ENCODE measurements at places on chromosomes 12 and 14.
A peak's percentile ranks its signal among the peaks of the same experiment; 100 is the strongest.

GRCh38 chr12:18250313-18250916 lies 10.9 kb upstream of the PIK3C2G start:
- no peak for DNase-seq

GRCh38 chr12:91176915-91177314 lies 5.7 kb downstream of the DCN start:
- DNase-seq = no peak

- DNase-seq = no peak
Measured at GRCh38 chr12:132484183-132484890, 5.6 kb upstream of the FBRSL1 start.

- DNase-seq = no peak
Measured at GRCh38 chr14:22822016-22822570, 6.9 kb upstream of the SLC7A7 start.

DNA sequence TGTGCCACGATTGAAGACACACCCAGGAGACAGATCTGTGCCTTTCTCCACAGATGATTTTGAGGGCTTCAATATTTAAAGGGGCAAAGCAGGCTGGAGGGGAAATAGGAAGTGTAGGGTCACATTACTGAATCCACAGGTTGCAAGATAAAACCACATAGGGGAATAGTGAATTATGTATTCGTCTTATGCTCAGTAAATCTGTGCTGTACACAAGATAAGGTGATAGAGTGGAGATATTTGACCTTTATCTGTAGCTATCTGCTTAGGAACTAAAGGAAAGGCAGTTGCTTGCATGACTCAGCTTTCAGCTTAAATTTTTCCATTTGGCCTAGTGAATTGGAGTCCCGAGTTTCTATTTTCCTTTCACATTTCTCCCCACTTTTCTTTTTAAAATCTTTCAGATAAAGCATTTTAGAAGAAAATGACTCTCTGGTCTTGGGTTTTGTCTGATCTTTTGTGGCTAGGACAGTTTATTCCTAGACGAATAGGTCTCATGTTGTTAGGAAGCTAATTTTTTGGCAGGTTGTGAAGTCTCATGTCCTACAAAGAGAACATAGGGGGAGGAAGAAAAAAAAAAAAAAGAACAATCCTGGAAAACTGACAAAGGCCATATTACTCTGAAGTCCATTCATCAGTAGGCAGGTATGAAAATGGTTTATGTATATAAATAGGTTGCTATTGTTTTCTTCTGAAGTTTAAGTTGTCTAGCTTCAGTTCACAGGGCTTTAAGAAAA lies 55.4 kb downstream of the FBXO33 start:
- DNase-seq = no peak

DNA sequence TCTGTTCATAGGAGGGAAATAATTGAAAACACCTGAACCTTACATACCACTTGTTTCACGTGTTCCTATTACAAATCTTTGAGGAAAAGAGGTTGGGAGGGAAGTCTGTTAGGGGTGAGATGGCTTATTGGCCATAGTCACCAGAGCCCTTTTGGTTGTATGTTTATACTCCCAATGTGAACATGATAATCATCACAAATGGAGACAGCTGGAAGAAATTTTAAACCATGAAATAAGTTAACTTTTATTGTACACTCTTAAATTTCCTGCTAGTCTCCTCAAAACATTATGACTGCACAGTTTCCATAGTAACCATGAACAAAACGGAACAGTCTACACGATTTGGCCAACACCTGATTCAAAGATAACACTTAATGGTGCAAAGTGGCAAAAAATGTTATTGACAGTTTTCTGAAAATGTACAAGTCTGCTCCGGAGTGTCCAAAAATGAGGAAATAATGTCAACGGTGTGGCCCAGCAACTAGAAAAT lies 56.9 kb downstream of the LMNTD1 start:
- no peak for DNase-seq

DNA sequence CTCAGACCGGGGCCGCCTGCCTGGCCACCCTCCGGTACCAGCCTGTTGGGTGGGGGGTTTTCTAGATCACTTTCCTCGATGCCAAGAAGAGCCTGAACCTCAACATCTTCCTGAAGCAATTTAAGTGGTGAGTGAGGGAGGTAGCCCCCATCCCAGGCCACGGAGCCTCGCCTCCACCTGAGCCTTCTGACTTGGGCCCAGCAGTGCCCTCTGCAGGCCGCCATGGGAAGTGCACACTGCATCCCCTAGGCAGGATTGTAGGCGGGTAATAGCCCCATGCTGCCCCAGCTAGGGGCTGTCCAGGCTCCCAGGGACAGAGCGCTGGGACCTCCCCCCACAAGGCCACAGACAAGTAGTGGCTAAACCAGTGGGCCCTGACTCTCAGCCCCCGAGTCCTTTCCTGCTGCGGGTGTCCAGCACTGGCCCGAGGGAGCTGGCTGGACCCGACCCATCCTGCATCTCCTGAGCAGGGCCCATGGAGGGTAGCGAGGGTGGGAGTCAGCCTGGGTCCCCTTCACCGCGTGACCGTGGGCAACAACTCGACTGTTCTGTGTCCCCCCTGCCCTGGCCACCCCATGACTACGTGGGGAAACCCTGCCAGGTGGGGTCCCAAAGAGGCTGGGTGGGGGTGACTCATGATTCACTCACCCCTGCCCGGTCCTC lies 15.3 kb upstream of the ADSS1 start:
- peak; percentile 58 for DNase-seq

GRCh38 chr12:99984271-99985128 lies at the start of gene ANKS1B:
TSS of gene ANKS1B (minus strand) at chr12:99984936. CDS start at chr12:99984237, 699 bp downstream.
- no peak for DNase-seq

GRCh38 chr12:120711411-120711810 lies 1.2 kb downstream of the UNC119B start:
- DNase-seq = no peak

GRCh38 chr12:71768900-71769299 lies 14.2 kb downstream of the RAB21 start:
- no peak for DNase-seq

DNA sequence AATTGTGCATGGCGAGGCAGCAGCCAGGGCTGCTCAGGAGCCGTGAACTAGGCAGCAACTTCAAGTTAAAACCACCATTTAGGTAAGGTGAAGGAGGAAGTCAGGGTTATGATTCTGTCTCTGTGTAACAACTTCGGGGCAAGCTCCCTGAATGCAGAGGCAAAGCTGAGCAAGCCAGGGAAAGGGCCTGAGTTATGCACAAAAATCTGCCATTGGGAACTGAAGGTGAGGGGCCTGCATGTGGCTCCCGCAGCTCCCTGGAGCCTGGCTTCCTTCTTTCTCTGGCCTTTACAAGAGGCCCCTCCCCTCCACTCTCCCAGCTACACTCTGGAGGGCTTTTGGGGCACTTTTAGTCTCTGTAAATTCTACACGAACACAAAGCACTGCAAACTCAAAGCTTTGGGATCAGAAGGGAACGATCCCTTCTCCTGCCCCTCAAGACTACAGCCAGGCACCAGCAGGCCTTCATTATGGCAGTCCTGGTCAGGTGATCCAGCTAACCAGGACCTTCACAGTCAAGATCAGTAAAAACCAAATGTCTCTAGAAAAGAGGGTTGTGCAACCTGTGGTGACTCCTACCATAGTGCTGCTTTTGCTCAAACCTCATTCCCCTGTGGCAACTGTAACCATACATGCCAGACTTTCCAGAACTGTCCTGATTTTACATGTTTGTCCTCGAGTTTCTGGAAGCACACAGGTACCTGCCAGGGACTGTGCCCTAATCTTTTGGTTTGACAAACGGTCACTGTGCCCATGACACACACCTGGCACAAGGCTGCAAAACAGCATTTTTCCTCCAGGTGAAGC lies 67.2 kb upstream of the PTGR2 start:
- no peak for DNase-seq
